ENCODE measurements at places on chromosomes 3 and 15.

- DNase-seq: no peak
These were observed 2.8 kb upstream of the ABHD2 start for GRCh38 chr15:89085289-89085926.

DNA sequence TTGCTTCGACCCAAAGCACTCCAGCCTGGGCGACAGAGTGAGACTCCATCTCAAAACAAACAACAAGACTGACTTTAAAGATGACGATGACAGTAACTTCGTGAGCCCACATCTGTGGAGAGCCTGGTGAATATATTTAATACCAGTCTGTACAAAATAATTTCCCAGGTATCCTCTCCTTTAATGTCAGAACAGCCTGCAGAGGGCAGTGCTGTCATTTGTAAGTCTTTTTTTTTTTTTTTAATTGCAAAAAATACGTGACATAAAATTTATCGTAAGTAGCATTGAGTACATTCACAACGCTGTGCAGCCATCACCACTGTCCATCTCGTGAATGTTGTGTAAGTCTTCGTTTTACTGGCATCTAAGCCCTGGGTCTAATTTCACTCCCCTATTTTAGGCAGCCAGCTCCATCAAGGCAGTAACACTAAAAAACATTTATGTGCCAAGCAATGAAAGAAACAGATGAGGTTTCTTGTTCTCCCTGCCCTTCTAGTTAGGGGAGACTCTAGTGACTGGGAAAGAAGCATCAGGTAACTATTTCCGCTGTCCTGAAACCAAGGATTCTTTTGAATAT lies 1.4 kb downstream of the HTD2 start:
- no peak for DNase-seq

GRCh38 chr15:57640930-57641682 lies 49.4 kb downstream of the MYZAP start:
- DNase-seq: no peak

GRCh38 chr3:713006-713621 lies 379.7 kb upstream of the CNTN6 start:
- DNase-seq: no peak

GRCh38 chr3:12143949-12144504 lies 14.7 kb downstream of the TIMP4 start:
- peak; percentile 61 for DNase-seq

DNA sequence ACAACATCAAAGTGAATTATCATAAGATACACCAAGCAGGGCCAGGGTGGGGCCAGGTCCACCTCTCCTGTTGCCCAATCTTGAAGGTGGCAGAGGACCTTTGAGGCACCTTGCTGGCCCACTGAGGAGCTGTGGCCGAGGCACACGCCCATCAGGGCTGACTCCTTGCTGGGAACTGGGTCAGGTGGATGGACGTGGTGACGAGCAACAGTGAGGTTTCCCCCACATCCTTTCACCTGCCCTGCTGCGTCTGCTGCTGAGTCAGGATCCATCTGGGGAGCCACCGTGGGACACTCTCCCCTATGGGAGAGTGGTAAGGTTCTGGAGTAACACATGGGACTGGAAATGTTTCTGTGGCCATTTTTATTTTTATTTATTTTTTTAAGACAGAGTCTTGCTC lies 17.3 kb upstream of the FURIN start:
- no peak for DNase-seq

All from heart left ventricle (tissue), 16 donors.